Sigmoid colon (tissue), 7 donors: ENCODE measurements at places on chromosomes 7 and 10. TPM values are rescaled to one million over a fixed set of nuclear protein-coding genes. Genes with fewer than 3 reads are reported as not detected.

DNA sequence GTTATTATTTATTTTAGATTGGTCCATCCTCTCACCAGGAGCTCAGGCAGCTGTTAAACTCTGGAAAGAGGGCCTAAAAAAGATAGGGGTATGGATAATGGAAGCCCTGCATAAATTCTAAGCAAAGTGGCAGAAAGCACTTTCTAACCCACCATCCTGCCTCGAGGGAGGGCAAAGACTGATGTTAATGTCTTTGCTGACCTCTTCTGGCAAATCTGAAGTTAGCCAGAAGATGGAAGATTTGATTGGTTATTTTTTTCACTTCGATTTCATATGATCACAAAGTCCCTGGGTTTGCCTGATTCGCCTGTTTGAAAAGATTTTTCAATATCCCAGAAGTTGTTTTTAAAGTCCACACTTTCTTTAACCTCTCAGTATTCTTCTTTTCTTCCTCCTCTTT is 24.8 kb downstream of the OR9A2 start:
- no peak for DNase-seq

DNA sequence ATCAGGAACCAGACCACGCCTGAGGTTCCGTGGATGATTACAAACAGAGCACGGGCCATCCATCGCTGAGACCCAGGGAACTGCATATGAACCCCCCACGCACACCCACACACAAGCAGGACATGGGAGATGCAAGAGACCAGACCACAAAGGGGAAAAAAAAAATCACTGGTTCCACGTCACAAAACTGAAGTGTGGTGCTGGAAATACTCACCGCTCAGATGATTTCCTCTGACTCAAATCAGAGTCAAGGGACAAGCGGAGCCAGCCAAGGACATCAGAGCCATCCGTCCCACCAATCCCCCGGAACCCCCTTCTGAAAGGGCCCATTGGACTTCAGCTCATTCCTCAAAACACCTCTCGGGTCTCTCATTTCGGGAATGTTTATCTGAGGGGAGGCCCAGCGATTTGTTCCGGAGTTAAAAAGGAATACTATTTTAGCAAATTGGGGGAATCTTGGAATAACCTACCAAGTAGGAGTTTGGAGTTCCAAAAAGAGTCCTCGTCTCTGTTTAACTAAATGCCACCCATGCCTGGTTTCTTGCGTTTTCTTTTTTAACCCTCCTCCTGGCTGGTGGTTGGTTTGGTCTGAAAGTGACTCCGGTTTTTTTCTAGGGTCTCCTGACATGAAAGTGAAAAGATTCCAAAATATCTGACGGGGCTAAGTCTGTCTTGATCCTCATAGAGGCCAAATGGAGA is 15.0 kb downstream of the SNX8 start:
- no peak for DNase-seq

DNA sequence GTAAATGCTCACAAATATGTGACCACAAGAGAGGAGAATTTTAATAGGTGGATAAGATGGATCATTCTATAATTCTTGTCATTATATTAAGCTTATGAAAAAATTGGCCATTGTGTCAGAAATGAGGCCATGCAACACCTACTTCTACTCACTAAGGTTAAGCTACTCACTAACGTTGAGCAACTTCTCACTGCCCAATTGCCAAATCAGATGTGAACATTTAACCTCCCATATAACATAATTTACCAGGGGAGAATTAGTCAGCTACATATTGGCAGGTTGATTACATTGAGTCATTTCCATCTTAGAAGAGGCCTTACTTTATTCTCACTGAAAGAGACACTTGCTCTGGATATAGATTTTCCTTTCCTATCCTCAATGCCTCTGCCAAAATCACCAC is 211.2 kb upstream of the DGKB start:
- DNase-seq, result no peak

DNA sequence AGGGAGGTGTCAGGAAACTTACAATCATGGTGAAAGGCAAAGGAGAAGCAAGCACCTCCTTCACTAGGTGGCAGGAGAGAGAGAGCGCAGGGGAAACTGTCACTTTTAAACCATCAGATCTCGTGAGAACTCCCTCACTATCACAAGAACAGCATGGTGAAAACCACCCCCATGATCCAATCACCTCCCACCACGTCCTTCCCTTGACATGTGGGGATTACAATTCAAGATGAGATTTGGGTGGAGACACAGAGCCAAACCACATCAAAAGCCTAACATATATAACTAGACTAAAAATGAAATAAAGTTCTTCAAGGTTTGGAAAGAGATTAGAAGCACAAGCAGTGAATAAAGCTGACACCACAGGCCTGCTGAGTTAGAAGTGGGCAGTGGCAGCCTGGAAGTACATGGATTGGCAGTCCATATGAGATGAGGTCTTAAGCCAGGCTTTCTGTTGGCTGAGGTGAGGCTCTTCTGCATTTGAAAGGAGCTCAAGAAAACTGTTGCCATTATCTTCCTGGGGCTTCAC is 96.4 kb upstream of the MDFIC start:
- DNase-seq, result no peak

DNA sequence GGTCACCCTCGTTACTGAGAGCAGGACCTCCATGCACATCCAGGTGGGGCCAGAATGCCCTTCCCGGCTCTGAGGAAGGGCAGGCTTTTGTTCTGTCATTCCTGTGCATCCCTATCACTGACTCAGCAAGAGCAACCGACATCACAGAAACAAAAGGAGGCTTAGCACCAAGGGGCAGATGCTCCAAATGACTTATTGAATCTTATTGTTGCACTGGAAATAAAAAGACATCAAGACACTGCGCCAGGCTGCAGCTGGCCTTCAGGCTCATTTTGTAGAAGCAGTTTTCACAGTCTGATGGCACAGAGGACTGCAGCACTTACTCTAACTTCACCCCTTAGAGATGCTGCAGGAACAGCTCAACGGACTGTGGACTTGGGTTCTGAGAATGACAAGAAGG is 126.4 kb downstream of the PAXIP1 start:
- no peak for DNase-seq

- no peak for DNase-seq
These were observed 42.8 kb downstream of the AKR1C8 start for GRCh38 chr10:5142199-5142598.

- DNase-seq, result no peak
These were observed 1019.4 kb downstream of the KCNMA1 start for GRCh38 chr10:76618171-76618570.

- no peak for DNase-seq
These were observed 148.0 kb downstream of the ANKRD7 start for GRCh38 chr7:118372530-118372929.

GRCh38 chr7:77699056-77699455 is 2.8 kb downstream of the RSBN1L start:
- no peak for DNase-seq

GRCh38 chr7:27130540-27131389 is at the start of gene HOXA4:
Gene HOXA4 (minus strand): TSS chr7:27130757. CDS start chr7:27130733, 24 bp downstream.
- DNase-seq, result peak; percentile 98

DNA sequence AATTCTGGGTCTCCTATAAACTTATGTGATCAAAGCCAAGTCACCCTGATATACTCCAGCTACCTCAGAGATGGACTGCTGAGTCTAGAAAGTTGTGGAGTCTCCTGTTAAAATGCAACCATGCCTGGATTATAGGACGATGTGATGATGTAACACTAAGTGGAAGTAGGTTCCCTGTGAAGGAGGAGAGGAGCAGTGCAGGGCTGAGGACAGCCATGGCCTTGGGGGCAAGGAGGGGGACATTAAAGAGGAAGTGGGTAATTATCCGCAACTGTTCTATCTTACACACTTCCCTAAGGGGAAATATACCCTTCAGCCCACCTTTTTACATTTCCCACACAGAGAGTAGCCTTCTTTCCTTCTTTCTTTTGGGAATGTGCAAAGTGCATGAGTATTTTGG is 63.8 kb downstream of the MTPN start:
- no peak for DNase-seq

DNA sequence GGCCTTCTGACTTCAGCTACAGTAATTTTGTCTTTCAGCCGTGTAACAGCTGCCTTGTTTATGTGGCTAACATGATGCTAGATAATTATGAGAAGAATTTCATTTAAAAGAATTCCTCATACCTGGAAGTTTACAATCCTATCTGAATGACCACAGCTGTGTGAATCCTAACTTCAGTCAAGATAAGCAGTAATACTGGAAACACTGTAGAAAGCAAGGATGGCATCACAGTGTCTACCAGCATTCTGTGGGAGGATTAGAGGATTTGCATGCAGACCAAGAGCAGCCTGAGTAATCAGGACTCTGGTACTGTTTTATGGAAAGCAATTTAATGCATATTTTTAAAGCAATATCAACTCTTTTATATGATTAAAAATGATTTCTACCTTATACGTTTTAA is 282.4 kb downstream of the EXOC4 start:
- no peak for DNase-seq

DNA sequence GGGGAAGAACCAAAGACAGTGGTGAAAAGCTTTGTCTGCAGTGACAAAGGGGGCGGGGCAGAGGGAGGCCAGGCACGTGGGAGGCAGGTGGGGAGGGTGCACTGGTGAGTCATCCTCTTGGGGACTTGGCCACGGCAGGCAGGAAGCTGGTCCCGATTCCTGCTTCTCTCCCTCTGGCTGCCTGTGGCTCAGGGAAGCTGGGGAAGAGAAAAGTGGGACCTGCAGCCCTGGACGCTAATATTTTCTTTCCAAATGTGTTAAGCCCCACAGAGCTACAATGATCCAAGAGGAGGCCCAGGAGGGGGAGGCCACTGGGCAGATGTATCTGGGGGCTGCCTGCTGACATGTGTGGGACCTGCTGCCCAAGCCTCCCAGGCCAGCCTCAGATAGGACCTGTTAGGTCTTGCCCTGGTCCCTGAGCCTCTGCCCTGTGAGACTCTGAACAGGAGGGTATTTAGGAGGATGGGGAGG is 231.8 kb downstream of the KCNMA1 start:
- peak; percentile 93 for DNase-seq

Gene CACUL1
- 51.7 TPM for total RNA-seq

Gene TMEM178B
- 0.16 TPM for total RNA-seq

Gene OR2A42
- total RNA-seq, result not detected

Gene DOCK1
- 50.3 TPM for total RNA-seq

Gene LRRTM3
- total RNA-seq, result not detected

Gene OR2A5
- total RNA-seq, result not detected

Gene PROSER2
- total RNA-seq, result 1.8 TPM

Gene DDC
- not detected for total RNA-seq

Gene AGAP4
- total RNA-seq, result 15.3 TPM
